ENCODE measurements at places on chromosomes 1 and 21. TPM values are rescaled to one million over a fixed set of nuclear protein-coding genes. Genes with fewer than 3 reads are reported as not detected.

Gene VWA1
- total RNA-seq: 0.74 TPM

GRCh38 chr1:53592521-53592982, 133.4 kb downstream of the DMRTB1 start:
- no peaks in the 10 kb centered on the region for H3K4me1 ChIP-seq
- DNase-seq: no peak
- H3K27me3 ChIP-seq: no peaks in the 10 kb centered on the region
- H3K27ac ChIP-seq: no peak overlapping the region

- H3K4me1 ChIP-seq: no peaks in the 10 kb centered on the region
- no peak for DNase-seq
- no peak overlapping the region for H3K4me3 ChIP-seq
- no peaks in the 10 kb centered on the region for H3K36me3 ChIP-seq
Observed at GRCh38 chr1:215421744-215422143, 145.4 kb upstream of the KCTD3 start.

GRCh38 chr1:178086294-178086693, 7.6 kb upstream of the RASAL2 start:
- no peak overlapping the region for H3K4me3 ChIP-seq
- no peaks in the 10 kb centered on the region for H3K36me3 ChIP-seq
- H3K27me3 ChIP-seq: peaks cover 17% of the 10 kb centered on the region
- no peak overlapping the region for H3K27ac ChIP-seq

DNA sequence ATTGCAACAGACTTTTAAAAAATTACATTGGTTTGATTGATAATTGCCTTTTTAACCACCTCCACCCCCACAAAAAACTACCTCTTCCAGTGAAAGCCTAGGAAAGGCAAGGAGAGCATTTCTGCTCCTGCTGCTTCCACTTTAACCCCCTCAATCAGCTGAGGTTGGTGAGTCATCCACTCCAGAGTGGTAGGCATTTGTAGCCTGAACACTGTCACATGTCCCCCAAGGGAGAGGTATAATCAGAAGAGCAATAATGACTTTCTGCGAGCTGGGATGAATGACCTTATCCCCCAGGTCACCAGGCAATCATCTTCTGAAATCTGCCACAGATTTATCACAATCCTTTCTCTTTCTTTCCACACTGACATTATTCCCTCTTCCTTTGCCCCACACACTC, 126.6 kb upstream of the CAMK1G start:
- H3K27me3 ChIP-seq: peaks cover 10% of the 10 kb centered on the region
- no peak overlapping the region for H3K4me3 ChIP-seq
- H3K4me1 ChIP-seq: no peaks in the 10 kb centered on the region
- no peaks in the 10 kb centered on the region for H3K36me3 ChIP-seq
- DNase-seq: no peak
- H3K27ac ChIP-seq: no peak overlapping the region
